CD8-positive, alpha-beta memory T cell (primary cell): ENCODE measurements at places on chromosomes 1 and 21. TPM values are rescaled to one million over a fixed set of nuclear protein-coding genes. Genes with fewer than 3 reads are reported as not detected.
A peak's percentile ranks its signal among the peaks of the same experiment; 100 is the strongest.

DNA sequence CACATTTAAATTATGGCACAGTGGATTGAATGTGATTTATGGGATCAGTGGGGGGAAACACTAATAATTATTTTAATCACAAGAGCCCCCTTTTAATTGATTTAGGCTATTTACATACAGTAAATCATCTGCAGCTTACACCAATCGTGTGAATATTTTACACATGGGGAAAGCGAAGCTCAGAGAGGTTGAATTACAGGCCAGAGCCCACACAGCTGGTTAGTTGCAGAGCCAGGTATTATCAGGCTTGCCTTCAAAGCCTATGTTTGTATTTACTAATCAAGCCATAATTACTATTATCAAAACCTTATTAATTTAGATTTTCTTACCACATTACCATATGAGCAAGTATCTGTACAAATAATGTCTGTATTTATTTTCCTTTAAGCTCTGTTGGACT lies 749 bp downstream of the SDCCAG8 start:
- no peak for DNase-seq

GRCh38 chr1:31785947-31786290 lies 21.8 kb upstream of the ADGRB2 start:
- DNase-seq, result no peak

- peak; percentile 66 for DNase-seq
These were observed 685 bp downstream of the CRTC2 start for GRCh38 chr1:153957744-153958110.

DNA sequence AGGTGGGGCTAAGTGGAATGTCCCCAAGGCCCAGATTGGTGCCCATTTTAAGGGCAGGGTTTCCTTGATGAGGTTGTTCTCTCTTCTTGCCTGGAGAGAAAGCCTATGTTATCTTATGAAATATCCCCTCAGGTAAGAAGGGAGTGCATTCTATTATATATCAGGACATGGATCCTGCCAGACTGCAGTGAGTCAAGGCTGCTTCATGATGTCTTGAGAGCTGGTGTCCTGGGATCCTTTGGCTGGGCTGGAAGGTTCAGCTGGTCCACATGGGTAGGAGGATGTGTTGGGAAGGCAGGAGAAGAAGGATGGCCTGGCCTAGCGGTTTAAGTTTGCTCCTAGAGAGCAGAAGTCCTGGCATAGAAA lies 207.6 kb downstream of the ROR1 start:
- DNase-seq, result no peak

DNA sequence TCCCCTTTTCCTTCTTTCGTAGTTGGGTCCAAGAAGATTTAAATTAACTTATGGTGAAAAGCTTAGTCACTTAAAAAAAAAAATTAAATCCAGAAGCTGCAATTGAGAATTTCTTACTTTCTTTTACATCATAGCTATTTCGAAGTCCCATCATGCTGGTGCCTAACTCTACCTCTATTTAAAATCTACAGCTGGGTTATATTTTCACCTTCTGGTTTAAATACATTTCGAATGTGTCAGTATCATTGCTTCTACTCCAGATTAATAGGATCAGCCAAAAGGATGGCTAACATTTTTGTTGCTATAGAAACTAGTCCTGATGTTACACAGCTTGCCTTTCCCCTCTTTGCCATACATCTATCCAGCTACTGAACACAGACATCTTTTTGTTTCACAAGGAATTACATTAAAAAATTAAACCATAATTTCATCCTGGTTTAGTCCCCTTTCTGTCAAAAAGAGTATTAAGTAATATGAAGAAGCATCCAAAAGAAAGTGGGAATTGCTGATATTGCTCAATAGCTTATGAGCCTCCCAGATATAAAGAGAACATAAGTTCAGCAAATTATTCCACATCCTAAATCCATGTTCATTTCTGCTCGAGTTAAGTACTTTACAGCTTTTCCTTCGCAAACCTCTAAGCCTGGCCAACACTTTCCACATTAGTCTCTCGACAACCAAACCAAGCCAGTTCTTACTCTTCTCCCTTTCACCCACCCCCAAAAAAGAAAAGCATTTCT lies 396.7 kb upstream of the DAB1 start:
- DNase-seq, result no peak

DNA sequence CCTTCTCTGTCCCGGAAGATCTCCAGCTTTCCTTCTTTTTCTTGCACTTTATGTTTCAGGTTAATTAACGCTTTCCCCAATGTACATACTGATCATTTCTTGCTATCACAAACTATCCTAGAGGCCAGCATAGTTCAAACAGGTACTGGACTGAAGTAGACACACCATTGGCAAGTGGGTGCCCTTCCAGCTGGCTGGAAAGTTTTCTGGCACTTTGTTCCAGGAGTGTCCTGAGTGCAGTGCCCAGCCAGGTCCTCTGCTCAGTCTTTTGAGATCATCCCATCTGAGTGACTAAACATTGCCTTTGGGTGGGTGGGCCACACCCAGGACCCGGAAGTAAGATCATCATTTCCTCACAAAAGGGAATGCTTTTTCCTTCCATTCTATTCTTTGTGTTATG lies 15.0 kb upstream of the DUSP23 start:
- DNase-seq, result no peak

GRCh38 chr1:169868978-169869377 lies 24.7 kb downstream of the SCYL3 start:
- no peak for DNase-seq

- no peak for DNase-seq
These were observed at the start of gene S100A9 for GRCh38 chr1:153357853-153358690. TSS of gene S100A9 (plus strand) at chr1:153357854. CDS start at chr1:153358284, 430 bp downstream.

DNA sequence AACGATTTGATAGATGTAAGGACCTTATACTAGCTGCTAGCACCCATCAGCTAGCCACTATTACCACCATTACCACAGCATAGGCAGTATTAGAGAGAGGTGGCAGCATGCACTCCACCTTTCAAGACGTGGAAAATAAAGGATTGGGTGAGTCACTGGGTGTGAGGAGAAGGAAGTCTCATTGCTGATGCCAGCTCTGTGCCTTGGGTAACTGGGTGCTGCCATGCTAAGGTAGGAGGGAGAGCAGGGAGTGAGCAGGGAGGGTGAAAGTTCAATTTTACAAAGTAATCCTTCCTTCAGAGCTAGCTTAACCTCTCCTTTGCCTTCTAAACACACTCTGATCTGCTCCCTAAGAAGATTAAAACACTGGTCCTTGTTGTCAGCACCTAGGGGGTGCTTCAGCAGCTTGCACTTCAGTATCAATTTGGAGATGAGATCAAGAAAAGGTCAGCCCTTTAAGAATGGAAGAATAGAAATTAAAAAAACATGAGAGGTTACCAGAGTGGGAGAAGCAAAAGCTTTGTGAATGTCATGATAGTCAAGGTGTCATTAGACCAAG lies 1.8 kb upstream of the LIN9 start:
- DNase-seq, result no peak

DNA sequence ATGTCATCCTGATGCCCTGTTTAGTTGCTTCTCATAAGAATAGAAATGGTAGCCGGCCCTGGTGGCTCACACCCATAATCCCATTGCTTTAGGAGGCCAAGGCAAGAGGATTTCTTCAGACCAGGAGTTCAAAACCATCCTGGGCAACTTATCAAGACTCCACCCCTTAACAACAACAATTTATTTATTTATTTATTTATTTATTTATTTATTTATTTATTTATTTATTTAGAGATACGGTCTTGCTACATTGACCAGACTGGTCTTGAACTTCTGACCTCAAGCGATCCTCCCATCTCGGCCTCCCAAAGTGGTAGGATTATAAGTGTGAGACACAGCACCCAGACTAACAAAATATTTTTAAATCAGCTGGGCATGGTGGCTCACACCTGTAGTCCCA lies 4.0 kb downstream of the MT1HL1 start:
- no peak for DNase-seq

- DNase-seq, result no peak
These were observed 107.9 kb downstream of the LMO4 start for GRCh38 chr1:87436534-87436933.

DNA sequence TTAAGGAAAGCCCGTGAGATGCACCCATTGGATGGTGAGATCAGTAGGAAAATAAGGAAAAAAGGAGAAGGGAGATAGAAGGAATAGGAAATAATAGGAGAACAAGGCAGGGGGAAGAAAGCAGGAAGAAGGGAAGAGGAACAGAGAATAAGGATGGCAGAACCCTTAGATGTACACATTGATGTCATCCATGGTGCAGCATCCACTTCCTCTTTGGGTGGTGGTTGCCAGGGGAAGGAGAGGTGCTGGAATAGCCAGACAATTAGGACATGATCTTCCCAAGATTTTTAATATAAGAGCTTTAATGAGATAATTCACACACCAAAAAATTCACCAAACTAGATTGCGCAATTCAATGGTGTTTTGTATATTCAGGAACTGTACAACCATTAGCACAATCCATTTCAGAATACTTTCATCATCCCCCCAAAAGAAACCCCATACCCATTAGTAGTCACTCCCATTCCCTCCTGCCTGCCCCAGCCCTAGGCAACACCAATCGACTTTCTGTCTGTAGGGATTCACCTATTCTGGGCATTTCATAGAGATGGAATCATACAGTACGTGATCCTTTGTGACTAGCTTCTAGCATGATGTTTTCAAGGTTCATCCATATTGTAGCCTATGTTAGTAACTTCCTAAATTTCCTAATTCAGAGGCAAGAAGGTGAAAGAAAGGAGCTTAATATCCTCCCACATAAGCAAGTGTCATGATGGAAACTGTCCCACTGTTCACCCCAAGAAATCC lies 121.4 kb downstream of the PLXNA2 start:
- no peak for DNase-seq

GRCh38 chr1:172206256-172206655 lies 214.2 kb upstream of the C1orf105 start:
- no peak for DNase-seq

DNA sequence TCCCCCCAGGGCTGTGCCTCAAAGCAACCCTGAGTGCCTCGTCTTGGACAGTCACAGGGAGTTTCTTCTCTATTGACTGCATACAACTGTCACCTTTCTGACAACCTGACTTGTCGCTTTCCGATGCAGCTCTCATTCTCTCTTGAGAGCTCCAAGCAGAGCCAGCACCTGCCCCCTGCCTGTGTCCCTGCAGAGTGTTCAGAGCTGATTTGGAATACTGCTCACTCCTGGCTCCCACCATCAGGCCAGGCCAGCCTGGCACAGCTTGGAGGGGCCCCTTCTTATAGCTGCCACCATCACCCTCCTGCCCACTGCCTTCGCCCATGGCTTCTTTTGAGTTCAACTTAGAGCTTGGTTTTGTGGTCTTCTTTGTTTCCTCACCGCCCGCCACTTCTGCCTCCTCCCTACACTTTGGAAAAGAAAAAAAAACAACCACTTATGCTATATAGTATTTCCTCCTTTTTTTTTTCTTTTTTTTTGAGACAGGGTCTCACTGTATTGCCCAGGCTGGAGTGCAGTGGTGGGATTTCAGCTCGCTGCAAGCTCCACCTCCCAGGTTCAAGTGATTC lies 12.3 kb downstream of the NCF2 start:
- DNase-seq, result no peak

GRCh38 chr1:5793516-5793915 lies 198.7 kb downstream of the NPHP4 start:
- DNase-seq, result no peak

GRCh38 chr1:240823357-240823756 lies 211.4 kb upstream of the GREM2 start:
- DNase-seq, result no peak

DNA sequence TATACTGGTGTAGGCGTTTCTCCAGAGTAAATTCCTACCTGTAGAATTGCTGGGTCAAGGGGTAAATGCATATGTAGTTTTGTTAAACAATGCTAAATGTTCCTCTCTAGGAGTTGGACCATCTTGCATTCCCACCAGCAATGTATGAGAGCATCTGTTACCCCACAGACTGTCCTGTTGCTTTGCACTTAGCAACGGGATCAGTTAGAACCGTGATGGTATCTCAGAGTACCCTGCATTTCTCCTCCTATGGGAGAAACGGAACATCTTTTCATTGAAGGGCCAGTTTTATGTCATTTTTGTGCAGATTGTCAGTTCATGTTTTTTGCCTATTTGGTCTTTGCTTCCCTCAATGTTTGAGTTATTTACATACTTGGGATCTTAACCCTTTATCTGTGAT lies 18.0 kb upstream of the RIPPLY3 start:
- no peak for DNase-seq

GRCh38 chr1:36349839-36350238 lies 26.4 kb upstream of the EVA1B start:
- DNase-seq, result no peak

DNA sequence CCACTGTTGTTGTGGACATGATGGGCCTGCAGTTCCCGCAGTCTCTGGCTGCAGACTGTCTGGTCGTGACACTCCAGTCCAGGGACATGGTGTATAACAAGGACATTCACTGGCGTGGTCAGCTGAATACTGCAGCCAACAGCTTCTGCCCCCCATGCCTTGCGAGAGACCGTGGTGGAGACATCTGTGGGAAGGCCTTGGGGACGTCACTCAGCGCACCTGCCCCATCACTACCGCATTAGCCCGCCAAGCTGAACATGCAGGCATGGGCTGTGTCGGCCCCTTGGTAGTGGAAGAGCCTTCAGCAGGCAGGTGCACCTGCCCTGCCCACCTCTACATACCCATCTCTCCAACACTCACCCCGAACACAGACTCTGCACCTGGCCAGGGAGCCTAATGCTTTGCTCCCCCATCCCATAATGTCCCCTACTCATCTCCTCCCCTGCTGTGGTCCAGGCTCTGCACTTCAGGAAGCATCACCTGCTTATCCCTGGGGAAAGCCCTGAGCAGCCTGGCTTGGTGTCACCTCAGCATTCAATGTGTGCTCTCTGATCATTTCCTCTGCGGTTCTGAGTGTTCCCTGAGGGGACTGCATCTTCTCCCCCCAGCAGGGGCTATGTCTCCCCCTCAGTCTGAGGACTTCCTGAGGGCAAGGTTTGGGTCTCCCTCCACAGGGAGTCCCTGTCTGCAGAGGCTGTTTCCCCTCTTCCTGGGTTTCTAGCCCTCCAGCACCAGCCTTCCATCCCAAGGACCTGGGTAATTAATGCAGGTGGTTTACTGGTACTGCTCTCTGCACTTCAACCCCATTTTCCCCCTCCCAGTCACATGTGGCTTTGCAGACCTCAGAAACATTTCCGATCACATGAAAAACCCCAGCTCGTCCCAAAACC lies 3.2 kb downstream of the PGLYRP4 start:
- DNase-seq, result no peak

DNA sequence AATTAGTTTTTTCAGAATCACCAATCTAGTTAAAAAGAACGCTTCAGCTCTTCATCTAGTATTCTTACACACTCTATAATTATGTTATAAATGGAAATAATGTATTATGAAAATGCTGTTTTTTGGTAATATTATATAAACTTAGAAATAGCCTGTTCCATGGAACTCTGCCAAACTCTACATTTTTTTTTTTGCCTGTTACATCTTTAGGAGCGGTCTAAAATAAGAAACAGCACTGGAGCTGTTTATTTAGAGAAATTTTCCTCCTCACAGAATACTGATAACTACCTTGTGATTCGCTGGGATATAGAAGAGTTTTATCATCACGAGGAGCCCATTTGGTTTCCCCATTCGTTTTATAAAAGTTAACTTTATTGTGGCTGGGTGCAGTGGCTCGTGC lies 58.5 kb downstream of the PKN2 start:
- no peak for DNase-seq

GRCh38 chr1:31453384-31454079 lies 40.5 kb downstream of the SERINC2 start:
- no peak for DNase-seq

ATP1A2 gene
- not detected for total RNA-seq

OPTC gene
- total RNA-seq, result not detected

C1orf185 gene
- total RNA-seq, result not detected

VSIG8 gene
- total RNA-seq, result not detected

KIF26B gene
- total RNA-seq, result 0.16 TPM

AADACL3 gene
- total RNA-seq, result not detected

NMNAT1 gene
- total RNA-seq, result 12.1 TPM

SPRR1A gene
- not detected for total RNA-seq

LHX8 gene
- not detected for total RNA-seq

OR2L13 gene
- total RNA-seq, result not detected

KCNJ15 gene
- not detected for total RNA-seq
